ENCODE measurements at places on chromosomes 5 and 9.
A peak's percentile ranks its signal among the peaks of the same experiment; 100 is the strongest.

DNA sequence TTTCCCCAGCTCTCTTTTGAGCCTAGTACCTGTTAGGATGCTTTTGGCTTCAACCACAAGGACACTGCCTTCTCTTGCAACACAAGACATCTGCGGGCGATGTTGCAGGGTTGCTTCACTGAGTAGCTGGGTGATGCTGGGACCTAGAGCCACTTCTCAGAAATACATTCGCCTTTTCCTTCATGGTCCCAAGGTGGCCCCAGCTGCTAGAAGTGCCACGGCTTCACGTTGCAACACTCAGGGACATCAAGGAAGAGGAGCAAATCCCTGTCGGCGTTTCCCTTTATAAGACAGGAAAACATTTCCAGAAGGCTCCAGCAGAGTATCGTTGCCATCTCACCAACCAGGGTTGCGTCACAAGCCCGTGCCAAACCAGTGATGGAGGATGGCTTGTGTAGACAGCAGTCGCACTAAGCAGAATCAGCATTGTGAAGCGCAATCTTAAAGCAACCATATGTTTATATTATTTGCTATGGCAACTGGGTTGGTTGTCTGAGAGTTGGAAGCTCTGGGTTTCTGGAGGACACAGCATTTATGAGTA lies 62.7 kb downstream of the ANKRD33B start:
- no peak for DNase-seq

- DNase-seq: no peak
Observed at GRCh38 chr9:16704116-16705110, 166.1 kb downstream of the BNC2 start.

DNA sequence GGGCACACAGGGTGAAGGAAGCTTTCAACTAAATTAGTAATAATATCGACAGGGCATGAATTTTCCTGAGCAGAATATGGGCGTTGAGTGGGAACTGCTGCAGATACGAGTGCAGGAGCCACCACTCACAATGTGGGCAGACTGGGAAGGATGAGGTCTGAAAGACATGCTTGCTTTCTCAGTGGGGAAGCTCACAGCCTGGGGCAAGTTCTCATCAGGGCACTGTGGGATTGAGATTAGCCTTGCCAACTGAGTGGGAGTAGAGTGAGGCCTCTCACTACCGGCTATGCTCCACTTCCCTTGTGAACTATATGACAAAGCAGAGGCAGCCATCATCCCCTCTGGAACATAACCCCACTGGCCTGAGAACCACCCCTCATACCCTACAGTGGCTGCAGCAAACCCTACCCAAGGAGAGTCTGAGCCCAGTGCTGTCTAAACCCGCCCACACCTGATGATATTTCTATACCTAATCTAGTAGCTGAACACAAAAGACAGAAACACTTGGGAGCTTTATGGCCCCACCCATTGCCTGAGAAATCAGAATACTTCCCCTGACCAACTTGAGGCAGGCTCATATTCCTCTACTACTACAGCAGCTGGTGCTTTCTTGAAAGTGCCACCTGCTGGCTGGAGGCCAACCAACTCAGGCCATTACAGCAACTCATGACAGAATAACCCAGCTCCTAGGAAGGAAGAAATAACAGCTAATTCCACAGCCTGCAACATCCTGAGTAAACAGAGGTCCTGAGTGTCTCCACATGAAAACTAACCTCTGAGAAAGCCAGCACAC lies 173.7 kb upstream of the SPEF2 start:
- DNase-seq: no peak

- no peak for DNase-seq
Observed at GRCh38 chr5:73121119-73121463, 716 bp downstream of the TMEM171 start.

- DNase-seq: no peak
Observed at GRCh38 chr9:80931163-80931562, 758.2 kb downstream of the TLE1 start.

- no peak for DNase-seq
Observed at GRCh38 chr9:108836319-108836718, 19.5 kb downstream of the ACTL7B start.

GRCh38 chr5:362978-363765 lies 41.7 kb downstream of the AHRR start:
- peak; percentile 10 for DNase-seq

DNA sequence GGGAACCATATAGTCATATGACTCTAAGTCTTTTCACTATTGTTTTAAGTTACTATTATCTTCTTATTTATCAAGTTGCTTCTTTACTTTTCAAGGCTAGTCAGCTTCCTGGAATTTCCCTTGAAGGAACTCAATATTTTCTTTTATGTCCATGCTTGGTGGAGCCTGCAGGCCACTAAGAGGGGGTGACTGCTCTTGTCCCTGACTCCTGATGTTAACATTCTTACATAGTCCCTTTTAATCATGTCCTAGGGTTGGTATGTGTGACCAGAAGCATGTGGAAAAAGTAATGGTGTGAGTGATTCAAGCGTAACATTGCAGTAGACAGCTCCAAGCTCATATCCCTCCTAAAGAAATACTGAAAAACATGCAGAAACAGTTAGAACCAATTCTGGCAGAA lies 1536.2 kb upstream of the CDH9 start:
- DNase-seq: no peak

- DNase-seq: no peak
Observed at GRCh38 chr5:107365320-107366109, 305.2 kb downstream of the EFNA5 start.

- DNase-seq: no peak
Observed at GRCh38 chr9:20564650-20565049, 57.6 kb downstream of the MLLT3 start.

DNA sequence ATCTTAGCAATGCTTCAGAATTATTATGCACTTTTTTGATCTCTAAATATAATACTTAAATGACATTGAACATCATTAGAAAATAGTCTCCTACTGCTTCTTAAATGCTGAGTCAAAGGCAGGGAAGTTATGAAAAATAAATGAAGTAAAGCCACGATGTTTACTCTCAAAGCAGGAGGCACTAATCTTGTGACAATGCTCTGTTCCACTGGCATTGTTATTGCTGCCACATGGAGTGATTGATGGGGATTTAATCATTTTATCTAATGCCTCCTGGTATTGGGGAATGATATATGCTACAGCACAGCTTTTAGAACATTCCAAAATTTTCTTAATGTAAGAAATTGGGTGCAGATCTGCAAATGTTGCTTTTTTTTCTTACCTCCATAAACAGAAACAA lies 1655.4 kb upstream of the NUDT12 start:
- no peak for DNase-seq

GRCh38 chr5:64457846-64458245 lies 48.0 kb upstream of the RGS7BP start:
- no peak for DNase-seq

GRCh38 chr5:172407822-172408221 lies 46.5 kb downstream of the SH3PXD2B start:
- DNase-seq: peak; percentile 81

GRCh38 chr5:55918087-55919035 lies 67.2 kb downstream of the IL31RA start:
- DNase-seq: no peak

GRCh38 chr5:73764586-73764985 lies 138.6 kb downstream of the ARHGEF28 start:
- DNase-seq: no peak

DNA sequence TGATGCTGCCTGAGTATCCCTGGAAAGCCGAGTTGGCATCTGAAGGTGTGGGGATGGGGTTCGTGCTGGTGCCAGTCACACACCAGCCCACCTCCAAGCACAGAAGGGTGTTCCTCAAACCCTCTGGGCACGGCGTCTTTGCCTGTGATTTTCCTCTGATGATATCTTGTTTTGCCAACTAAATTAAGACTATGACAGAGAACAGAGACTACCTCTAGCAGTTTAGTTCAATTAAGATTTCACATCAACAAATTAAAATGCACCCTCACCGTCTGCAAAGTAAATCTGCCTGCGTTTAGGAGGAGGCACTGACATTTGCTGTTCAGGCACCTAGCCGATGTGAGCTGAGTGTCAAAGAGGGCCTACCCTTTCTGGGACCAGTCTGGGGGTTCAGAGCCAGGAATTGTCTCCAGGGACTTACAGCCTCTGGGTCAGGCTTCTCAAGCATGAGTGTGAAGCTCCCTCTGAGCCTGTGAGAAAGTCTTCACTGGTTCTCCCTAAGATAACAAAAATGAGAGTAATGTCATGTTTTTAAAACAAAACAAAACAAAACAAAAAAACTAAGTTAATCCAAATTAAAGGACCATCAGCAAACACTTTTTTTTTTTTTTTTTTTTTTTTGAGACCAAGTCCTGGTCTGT lies 55.4 kb upstream of the CTNNA1 start:
- no peak for DNase-seq

DNA sequence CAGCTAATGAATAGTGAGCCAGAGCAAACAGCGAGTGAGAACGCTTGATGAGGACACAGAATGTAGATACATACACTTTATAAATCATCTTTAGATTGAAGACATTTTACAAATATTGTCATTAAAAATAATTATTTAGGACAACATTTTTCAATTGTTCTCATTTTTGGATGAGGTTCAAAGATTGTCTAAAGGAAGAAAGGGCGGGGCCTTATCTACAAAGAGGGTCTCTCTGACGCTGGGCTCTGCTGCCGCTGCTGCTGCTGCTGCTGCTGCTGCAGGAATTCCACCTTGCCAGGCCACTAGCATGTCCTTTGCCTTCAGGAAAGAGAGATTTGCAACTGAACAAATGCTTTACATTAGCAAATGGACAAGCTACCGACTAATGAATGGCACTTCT lies 220.7 kb upstream of the TMEM161B start:
- DNase-seq: no peak

DNA sequence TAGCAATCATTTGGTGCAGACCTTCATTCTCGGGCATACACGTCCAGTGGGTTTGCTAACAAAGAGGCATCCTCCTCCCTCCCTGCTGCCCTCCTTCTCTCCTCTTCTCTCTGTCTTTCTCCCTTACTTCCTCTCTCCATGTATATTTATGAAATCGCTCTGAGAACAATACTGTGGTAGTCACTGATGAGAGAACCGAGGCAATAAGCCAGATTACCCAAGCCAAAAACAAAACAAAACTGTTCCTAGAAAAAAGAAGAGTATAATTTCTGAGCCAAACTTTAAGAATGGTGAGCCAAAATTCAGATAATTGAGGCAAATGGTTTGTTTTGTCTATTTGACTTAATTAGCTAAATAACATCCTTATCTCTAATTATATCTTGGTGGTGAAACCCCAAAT lies 15.8 kb upstream of the HMHB1 start:
- DNase-seq: no peak

- DNase-seq: no peak
Observed at GRCh38 chr5:132673939-132674630, at the start of gene IL4. Gene IL4, plus strand, starts transcription at chr5:132673989. Its CDS starts 62 bp downstream, at chr5:132674051.

GRCh38 chr5:122310889-122311288 lies 1.1 kb upstream of the SNCAIP start:
- no peak for DNase-seq

DNA sequence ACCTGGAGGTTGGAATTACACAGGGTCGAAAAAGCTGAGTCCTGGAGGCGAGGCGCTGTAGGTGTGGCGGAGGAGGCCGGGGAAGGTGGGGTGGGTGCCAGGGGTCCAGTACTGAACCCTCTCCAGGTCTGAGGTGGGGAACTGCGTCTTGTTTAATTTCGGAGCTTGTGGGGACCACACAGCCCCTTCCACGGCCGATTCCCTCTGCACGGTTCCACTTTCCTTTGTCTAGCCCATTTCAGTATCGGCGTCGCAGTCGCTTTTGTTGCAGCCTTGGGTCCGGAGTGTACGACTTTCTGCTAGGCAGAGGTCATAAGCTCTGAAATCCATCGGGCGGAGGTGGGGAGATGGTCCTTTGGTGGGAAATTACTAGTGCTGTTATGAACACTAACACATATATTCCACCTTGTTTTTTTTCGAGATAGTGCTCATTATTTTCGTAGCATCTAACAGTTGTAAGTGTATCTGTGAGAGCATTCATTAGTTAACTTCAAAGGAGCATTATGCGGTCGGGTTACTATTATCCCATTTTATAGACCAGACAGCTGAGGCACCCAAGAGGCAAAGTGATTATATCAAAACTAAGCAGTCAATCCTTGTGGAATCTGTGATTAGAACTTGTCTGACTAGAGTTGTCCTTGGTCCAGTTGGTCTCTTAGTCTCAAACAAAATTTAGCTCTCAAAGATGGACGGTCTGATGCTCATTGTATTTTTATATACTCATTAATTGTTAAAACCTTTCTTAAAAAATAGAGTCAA lies 737 bp downstream of the RNF180 start:
- DNase-seq: peak; percentile 18

DNA sequence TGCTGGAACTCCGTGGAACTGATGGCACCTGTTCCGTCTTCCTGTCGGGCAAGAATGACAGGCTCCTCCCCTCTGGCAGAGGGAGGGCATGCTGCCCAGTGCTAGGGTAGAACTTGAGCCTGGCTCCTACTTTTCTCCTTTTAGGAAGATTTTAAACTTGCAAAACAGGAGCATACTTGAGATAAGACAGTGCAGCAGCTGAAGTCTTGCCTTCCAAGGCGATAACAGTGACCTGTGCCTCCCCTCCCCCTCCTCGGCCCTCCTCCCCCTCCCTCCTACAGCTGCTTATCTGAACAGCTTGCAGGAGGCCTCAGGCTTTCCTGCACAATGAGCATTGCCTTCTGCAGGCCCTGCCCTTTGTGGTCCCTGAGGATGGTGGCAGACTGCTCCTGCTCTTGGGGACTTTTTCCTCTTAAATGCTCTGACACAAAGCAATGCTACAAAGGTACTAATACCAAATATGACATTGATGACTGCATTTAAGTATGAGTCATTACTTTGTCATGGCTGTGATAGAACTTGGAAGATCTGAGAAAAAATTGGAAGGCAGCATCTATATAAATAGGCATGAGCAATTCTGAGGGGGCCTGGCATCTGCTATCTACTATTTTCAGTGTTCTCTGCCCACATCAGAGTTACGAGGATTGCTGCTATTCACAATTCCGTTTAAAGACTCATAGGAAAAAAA lies 2.0 kb downstream of the GADD45G start:
- DNase-seq: peak; percentile 71

DNA sequence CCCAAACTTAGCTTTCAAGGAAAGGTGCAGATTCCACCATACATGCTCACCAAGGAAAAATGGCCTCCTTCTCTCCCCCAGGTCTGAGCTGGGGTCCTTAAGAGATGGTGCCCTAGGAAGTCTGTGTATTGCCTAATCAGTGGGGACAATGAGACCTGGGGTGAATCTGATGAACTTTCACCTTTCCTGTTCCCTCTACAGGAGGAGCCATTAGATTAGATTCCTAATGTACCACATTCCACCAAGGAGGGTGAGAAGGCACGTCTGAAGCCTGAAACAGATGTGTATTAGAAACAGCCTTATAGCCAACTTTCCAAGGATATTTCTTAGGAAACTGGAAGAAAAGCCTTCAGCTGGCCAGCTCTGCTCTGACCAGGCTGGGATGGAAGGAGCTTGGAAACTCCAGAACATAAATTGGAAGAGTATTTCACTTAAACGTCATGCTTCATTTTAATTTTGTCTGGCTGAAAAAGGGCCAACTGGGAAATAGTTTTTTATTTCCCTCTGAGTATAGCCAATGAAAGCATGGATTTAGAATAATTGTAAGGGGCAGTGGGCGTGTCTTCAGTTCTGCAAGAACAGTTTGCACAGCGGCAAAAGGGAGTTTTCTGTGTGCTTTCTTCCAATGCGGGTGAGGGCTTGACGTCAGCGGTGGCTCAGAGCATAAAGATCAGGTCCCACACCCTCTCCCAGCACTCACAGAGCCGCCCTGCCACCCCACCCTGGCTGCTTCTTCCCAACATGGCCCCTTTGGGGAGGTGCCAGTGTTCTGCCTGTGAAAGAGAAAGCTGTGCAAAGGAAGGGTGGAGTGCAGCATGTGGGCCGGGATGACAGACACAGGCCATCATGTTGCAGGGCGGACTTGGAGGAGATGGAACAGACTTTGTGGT lies 210.9 kb downstream of the ESM1 start:
- DNase-seq: peak; percentile 54
